ENCODE measurements at places on chromosomes 2 and 18.

GRCh38 chr2:169964740-169965139 lies 137.5 kb downstream of the UBR3 start:
- peak; percentile 24 for DNase-seq

- no peak for DNase-seq
Measured at GRCh38 chr2:88942798-88943197, 251.3 kb downstream of the RPIA start.

DNA sequence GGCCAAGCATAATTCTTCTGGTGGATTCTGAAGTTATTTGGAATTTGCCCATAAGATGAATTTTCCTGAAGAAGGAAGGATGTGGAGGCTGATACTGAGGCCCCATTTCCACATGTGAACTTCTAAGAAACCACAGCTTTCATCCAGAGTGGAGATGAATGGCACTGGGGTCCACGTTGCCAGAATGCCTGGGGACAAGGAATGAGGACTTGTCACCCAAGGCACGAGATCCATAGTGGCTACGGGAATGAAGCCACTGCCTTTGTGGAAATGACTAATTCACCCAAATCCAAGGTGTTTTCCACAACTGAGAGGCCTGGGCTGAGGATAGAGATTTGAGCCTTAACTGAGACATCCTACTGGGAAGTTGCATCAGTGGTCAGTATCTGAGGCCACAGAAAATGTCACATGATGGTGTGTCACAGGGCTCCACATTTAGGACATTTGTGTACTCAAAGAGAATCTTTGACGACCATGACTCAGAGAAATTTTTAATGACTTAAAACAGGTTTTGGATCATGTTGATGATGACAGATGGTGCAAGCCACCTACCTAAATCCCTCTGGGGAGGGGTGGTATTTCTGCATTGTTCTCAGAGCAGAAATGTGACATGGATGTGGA lies 286.1 kb downstream of the SOX11 start:
- DNase-seq, result no peak

DNA sequence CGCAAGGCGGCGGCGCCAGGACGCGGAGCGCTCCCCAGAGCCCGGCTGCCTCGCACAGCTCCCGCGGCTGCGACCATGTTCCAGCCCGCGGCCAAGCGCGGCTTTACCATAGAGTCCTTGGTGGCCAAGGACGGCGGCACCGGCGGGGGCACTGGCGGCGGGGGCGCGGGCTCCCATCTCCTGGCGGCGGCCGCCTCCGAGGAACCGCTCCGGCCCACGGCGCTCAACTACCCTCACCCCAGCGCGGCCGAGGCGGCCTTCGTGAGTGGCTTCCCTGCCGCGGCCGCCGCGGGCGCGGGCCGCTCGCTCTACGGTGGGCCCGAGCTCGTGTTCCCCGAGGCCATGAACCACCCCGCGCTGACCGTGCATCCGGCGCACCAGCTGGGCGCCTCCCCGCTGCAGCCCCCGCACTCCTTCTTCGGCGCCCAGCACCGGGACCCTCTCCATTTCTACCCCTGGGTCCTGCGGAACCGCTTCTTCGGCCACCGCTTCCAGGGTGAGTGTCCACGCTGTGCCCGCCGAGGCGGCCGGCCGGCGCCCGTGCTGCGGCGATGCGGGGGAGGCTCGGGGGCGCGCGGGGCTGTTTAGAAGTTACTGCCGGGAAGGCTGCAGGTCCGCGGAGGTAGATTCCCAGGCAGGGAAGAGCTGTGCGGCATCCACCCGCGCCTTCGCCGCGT lies 696 bp downstream of the EMX1 start:
- DNase-seq, result no peak

DNA sequence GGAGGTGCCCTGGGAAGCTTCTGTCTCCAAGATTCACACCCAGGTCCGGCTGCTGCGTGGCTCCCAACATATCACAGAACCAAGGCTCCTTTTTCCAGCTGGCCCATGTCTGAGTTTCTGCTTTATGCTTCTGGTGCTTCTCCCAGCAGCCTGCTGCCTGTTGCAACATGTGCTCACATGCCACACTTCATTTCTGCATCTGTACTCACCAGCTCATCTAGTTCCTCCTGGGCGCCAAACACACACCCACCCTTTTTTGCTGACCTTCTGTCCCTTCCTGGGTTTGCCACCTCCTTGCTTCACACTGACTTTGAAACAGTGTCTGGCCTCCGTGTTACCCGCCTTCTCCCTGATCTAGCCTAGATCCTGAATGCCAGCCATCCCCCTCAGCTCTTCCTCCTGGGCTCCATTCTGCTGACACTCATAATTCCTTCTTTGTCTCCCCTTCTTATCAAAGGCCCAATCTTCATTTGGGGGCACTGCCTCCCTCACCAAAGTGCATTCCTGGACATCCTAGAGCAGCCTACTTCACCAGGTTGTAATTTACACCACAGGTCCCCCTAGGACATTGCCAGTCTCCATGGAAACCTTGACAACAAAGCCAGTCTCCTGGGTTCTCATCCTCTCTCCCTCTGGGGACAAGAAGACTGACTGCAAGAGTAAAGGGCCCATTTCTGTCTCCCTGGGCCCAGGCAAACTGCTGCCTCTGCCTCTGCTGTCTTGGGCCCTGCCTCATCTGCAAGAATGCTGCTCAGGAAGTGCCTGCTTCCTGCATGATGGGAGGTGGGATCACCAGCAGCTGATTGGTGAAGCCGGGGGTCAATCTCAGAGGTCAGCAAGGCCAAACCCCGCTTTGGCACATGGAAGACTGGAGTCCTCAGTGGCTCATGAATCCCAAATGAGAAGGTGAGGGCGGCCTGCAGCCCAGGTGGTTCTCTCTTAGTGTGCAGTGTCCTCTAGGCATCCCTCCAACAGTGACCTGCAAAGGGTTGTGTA lies 13.9 kb upstream of the PROM2 start:
- DNase-seq, result peak; percentile 8

GRCh38 chr2:47520302-47520630 lies 117.3 kb downstream of the MSH2 start:
- DNase-seq, result no peak

DNA sequence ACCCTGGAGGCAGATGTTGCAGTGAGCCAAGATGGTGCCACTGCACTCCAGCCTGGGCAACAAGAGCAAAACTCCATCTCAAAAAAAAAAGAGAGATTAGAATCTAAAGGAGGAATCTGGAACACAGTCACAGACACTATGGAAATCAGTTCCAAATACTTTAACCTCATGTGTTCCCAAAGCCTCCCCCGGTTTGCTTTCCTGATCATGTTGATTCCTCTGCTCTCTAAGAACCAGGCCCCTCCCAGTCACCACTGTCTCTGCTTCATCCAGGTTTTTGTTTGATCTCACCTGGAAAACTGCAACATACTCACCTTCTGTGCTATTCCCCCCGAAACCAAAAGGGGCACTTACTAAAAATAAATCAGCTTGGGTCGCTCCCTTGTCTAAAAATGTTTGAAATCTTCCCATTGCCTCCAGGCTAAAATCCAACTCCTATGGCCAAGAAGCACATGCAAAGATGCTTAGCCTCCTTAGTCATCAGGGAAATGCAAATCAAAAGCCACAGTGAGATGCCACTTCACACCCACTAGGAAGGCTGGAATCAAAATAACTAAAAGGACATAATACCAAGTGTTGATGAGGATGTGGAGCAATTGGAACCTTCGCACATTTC lies 6.2 kb upstream of the NEU2 start:
- peak; percentile 43 for DNase-seq

GRCh38 chr18:53971331-53971730 lies 253.1 kb downstream of the MBD2 start:
- DNase-seq, result peak; percentile 1

GRCh38 chr18:49230326-49230725 lies 230.1 kb downstream of the DYM start:
- DNase-seq, result peak; percentile 11

DNA sequence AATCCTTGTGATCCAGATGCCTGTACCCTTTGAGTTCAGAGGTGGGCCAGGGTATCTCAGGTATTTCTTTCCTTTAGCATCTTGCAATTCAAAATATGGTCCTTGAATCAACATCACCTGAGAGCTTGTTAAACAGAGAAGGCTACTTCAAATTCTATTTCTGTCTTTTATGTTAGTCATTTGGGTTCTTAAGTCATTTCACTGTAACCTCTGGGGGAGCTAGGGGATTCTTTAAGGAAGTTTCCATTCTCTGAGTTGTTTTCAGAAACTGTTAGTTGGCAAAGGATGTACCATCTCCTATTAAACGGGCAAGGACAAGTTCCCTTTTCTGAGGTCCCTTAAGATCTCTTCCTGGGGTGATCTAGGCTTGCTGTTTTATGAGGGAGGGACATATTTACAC lies 16.6 kb downstream of the CFLAR start:
- DNase-seq, result no peak

DNA sequence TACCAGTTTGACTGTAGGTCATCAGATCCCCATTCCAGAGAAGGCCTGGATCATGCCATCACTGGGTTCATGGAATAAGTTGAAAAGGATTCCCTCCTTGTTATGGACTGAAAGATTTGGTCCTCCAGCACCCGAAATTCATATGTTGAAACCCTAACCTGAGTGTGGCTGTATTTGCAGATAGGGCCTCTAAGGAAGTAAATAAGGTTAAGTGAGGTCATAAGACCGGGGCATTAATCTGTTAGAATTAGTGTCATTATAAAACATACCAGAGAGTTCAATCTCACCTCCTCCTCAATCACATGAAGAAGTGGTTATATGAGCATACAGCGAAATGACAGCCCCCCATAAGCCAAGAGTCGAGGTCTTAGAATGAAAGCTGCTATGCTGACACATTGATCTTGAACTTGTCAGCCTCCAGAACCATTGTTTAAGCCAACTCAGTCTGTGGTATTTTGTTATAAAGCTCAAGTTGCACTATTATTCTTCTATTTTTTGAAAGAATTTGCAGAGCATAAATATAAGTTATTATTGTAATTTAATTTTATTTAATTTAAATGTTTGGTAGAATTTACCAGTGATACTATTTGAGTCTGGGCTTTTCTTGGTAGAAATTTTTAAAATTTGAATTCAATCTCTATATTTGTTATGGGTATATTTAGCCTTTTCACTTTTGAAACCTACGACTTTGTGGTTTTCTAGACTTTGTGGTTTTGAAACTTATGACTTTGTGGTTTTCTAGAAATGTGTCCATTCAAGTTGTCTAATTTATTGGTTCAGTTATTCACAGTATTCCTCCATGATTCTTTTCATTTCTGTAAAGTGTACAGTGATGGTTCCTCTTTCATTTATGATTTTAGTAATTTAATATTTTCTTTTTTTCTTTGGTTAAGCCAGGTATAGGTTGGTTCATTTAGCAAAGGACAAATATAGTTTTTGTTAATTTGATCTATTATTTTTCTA lies 1206.7 kb upstream of the CDH2 start:
- DNase-seq, result peak; percentile 58

DNA sequence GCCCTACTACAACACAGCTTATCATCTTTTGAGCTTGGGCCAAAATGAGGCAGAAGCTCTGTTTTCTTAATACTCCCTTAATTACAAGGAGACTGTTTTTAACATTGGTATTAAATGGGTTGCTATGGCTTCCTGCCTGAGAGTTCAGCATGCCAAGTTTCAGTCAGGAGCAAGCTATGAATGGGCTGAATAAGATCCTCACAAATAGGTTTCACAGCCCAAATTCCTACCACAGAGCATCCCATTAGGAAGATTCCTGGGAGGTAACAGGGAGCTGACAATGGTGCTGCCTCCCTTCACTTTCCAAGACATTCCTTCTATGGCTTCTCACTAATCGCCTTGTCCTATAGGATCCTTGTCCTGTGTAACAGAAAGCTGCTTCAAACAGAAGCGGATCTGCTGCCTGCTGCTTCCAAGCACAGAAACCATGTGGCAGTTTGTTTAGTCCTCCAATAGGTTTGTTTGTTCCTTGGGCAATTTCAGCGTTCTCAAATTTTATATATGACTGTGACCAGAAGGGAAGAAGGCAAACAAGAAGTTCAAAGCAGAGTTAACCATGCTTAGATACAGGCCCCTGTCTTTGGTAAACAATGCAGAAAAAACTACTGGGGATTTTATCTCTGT lies 70.9 kb downstream of the NCKAP5 start:
- no peak for DNase-seq

DNA sequence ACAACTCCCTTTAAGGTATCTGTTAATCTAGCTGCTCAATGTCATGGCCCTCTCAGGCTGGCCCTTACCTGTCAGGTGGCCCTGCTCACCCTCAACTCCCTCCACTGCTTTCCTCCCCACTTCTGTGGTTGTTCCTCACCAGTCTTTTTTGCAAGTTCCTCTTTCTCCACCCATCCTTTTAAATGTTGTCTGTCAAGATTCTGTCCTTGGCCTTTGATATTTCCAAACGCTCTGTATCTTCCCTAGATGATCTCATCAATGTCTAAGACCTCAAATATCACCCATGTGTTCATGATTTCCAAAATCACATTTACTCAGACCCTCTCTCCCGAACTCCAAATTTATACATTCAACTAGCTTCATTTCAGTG lies 3.5 kb downstream of the PTPN2 start:
- no peak for DNase-seq

- no peak for DNase-seq
Measured at GRCh38 chr18:27862041-27862682, 314.8 kb downstream of the CDH2 start.

- no peak for DNase-seq
Measured at GRCh38 chr2:123359636-123360035, 665.5 kb upstream of the CNTNAP5 start.

DNA sequence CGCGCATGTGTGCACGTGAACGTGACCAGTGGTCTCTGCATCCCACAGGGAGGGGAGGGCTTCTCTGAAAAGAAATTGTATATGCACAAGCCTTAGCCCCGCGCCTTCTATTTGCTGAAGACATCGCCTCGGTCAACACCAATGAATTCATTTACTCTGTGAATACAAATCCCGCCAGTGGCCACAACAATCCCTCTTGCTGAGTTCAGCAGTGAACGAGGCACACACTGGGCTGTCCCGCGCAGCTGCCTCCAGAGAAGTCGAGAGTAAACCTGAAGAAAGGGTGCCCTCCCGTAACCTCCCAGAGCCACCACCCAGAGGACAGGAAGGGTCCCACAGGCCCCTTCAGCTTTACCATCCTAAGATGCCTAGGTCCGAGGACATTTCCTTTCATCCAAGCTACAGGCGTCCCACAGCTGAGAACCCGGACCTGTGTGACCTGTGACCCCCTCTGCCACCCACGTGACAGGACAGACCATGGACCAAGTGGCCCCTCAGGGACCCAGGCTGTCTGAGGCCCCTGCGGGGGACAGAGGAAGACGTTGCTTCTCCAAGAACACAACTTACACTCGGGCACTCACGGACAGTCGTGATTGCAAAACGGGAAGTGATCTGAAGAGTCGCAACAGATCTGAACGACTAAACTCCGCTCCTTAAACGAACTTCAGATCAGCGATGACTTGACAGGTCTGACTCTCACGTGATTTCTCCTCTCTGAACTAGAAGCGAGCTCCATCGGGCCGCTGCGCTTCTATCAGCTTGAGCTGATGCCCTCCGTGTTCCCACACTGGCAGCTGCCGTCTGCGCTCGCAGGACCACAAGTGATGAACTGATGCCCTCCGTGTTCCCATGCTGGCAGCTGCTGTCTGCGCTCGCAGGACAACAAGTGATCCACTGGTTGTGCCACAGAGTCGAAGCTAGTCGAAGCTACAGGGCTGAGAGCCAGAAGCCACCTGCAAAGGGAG lies 92.7 kb downstream of the ZNF516 start:
- no peak for DNase-seq

GRCh38 chr2:240974771-240975572 lies 23.4 kb upstream of the SNED1 start:
- no peak for DNase-seq

GRCh38 chr2:94874277-94874997 lies 3.2 kb downstream of the TEKT4 start:
- DNase-seq, result peak; percentile 12

- no peak for DNase-seq
Measured at GRCh38 chr2:131521961-131522781, 5.5 kb upstream of the CCDC74A start.

- DNase-seq, result no peak
Measured at GRCh38 chr18:36901277-36901701, 72.4 kb downstream of the KIAA1328 start.

- DNase-seq, result no peak
Measured at GRCh38 chr2:20558391-20559150, 92.3 kb downstream of the HS1BP3 start.

All from choroid plexus epithelial cell (primary cell).